Activated CD4-positive, alpha-beta T cell treated with anti-CD3 and anti-CD28 coated beads, Interleukin-2, amount 50 U/mL, for 24 hours (primary cell): ENCODE measurements at places on chromosomes 11 and 22.

DNA sequence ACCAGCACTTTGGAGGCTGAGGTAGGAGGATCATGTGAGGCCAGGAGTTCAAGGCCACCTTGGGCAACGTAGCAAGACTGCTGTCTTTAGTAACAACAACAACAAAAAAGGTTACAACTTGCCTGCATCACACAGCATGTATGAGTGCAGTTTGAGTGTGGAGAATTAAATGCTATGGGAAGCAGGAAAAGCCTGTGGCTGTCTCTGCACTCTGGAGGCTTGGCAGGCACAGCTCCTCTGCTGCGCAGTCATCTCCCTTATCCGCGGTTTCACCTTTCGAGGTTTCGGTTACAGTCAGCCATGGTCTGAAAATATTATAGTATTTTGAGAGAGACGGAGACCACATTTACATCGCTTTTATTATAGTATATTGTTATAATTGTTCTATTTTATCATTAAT is 2.9 kb downstream of the MICAL2 start:
- no peak for DNase-seq

GRCh38 chr11:122656073-122656630 is 630 bp downstream of the UBASH3B start:
- peak; percentile 32 for DNase-seq

DNA sequence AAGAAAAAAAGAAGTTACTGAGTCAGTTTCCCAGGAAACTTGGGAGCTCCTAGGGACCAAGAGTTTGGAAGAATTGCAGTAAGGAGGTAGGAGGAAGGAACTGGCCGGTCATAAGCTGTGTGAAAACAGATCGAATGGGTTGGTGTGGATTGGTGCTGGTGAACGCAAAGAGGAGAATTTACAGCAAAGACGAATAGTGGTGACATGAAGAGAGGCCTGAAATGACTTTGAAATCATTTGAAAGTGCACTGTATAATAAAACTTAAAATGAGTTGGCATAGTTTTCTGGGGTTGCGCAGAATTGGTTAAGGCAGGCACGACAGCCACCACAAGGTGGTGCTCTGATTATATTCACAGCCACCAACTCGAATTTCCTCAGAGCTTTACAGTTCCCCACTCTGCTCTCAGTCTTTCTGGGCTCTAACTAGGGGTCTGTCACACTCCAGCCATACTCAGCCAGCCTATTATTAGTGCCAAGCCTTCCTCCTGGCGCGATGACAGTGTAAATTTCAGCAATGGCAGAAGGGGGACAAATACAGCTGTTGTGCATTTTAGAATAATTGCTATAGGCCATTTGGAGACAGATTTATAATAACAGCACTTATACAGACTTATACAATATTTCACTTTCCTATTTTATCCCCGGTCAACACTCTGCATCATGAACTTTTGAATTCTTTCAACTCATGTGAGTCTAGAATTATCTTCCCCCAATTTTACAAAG is 8.3 kb upstream of the HTR3B start:
- no peak for DNase-seq

GRCh38 chr11:107041088-107041444 is 22.8 kb upstream of the GUCY1A2 start:
- DNase-seq: no peak

DNA sequence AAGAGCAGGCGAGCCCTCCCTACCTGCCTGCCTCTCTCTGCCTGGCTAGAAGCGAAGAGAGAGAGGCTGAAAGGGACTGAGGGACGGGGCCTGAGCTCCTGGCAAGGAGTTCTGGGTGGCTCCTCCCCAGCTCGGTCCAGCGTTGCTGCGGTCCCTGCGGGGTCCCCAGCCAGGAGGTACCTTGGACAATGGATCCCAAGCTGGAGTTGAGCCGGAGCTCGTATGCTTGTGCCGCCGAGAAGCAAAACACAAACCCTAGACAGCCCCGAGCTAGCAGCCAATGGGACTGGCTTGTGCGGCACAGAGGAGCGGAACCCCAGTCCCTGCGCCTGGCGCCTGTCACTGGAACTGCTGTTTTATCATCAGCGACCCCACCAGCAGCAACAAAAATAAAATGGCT is 18.3 kb downstream of the SLC25A18 start:
- DNase-seq: no peak

DNA sequence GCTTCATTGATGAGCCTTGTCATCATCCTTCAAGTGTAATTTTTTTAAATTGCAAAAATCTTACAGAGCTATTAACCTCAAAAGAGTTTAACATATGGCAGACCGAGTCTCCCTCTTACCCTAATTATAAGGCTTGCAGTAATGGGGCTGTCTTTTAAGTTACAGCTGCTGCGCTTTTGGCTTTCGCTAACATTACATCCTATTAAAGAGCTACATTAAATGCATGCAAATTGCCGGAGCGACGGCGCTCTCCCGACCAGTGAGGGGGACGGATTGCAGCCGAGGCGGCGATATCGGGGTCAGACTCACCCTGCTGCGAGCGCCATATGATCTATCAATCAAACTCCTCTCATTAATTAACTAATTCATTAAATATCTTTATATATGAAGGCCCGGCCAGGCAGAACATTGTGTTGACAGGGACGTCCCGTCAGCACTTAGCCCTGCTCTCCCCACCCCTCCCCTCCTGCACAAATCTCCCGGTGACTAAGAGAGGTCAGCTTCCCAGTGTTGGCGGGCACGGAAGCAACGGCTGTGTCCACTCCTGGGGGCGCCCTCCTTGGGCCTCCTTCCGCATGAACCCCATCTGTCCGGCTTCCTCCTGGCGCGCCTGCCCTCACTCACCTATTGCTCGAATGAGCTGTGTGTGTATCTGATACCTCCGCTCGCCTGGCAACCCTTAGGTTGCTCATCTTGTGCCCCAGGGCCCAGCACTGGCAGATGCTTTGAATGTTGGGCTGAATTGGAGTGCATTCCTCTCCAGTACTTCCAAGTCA is 156.0 kb upstream of the CADM1 start:
- DNase-seq: no peak

GRCh38 chr22:36926309-36926708 is 12.9 kb downstream of the CSF2RB start:
- DNase-seq: no peak

GRCh38 chr11:84128840-84129239 is 842.7 kb upstream of the CCDC90B start:
- DNase-seq: no peak

- DNase-seq: no peak
Measured at GRCh38 chr11:96311120-96311568, 31.9 kb downstream of the MAML2 start.

GRCh38 chr11:28476049-28476448 is 367.9 kb downstream of the METTL15 start:
- no peak for DNase-seq

DNA sequence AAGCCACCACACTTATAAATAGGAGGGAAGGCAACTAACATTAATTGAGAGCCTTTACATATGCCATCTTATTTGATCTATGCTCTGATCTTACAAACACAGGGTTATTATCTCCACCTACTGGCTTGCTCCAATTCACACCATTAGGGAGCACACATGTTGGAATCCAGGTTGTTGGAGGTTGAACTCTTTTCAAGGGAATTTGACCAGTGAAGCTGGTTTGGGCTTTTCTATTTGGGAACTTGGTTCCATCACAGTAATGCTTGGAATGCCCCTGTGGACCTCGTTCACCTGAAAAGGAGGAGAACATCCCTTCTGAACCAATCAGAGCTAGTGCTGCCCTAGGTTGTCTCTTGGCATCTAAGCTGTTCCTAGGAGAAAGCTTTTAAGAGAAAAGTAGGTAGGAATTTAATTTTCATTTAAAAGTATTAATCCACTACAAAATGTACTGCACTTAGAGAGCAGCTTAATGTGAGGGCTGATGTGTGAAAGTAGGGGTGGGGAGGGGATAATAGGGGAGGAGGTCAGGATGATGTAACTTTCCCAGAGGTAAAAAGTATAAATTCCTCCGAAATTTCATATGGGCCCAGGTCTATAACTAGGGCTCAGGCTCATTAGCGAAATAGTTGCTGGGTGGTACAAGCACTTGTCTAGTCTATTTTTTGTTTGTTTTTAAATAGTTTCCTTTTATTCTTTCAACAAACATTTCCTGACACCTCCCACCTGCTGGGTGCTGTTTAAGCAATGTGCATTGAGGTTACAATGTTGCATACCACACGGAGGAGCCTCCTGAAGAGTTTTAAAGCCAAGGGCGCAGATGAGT is 7.6 kb upstream of the MICAL2 start:
- DNase-seq: no peak

DNA sequence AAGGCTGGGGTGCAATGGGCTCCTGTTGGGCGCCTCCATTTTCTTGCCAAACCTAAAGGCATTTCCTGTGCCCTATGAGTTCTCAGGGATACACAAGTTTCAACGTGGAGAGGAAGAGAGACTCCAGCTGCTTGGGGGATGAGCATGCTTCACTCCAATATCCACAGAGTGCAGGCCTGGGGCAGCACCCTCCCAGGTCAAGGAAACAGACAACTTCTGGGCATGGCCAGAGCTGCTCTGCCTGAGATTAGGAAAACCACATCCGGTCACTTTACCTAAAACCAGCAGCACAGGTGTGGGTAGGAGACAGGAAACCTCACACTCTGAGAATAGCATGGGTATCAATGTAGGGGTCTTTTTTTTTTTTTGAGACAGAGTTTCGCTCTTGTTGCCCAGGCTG is 28.7 kb downstream of the TMEM184B start:
- no peak for DNase-seq

DNA sequence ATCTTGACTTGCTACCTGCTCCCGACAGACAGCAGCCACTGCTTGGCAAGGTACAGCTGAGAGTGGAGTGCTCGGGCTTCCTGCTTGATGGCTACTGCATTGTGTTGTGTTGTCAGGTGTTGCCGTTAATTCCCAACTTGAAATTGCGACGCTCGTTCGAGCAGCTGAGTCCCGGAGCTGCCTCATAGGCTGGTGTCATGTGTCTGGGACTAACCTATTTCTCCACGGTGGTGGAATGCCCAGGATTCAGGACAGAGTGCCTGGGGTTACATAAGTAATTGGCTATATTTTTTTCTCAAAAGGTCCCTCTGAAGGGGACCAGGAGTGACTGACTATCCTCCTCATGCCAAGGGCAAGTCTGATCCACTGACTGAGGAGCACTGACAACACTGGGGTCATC is 18.5 kb downstream of the COMMD9 start:
- no peak for DNase-seq

DNA sequence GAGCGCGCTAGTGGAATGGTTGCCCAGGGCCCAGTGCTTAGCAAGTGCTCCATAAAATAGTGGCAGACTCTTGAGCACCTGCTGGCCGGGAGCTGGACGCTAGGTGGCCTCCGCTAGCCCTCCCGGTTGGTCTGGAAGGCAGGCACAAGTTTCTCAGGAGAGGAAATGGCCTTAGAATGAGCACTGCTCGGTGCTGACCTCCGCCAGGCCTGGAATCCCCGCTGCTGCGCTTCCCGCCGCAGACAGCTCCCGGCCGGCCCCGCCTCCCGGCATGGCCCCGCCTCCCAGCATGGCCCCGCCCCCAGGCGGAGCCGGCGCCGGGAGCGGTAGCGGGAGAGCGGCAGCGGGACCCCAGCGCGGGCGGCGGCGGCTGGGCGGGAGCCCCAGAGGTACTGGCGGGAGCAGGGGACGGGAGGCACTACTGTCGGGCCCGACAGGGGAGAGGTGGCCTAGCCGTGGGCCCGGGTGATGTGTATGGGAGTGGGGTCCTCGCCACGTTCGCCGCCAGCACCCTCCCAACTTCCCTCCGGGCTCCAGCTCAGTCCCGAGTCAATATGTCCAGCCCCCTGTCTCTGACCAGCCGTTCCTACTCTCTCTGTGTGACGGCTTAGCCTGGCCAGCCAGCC is at the start of gene SIPA1:
Gene SIPA1, plus strand, starts transcription at position 308 of the 626 bp plus-strand sequence. CDS start 2,821 bp downstream, outside the sequence.
- DNase-seq: peak; percentile 57

DNA sequence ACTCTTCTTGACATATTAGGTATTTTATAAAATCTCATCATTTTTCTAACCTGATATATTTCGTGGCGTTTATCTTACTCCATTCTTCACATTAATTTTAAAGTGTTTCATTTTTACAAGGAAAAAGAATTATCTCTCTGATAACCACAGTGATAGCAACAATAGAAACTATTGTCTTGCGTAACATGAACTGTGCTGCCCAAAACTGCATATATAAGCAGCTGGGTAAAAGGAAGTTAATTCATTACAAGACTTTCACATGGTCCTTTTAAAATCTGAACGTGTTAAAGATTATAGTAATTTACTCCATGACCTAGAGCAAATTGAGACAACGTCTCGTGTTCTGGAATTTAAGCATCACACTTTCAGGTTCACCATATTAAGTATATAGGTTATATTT is 210.4 kb upstream of the GRIA4 start:
- DNase-seq: no peak

DNA sequence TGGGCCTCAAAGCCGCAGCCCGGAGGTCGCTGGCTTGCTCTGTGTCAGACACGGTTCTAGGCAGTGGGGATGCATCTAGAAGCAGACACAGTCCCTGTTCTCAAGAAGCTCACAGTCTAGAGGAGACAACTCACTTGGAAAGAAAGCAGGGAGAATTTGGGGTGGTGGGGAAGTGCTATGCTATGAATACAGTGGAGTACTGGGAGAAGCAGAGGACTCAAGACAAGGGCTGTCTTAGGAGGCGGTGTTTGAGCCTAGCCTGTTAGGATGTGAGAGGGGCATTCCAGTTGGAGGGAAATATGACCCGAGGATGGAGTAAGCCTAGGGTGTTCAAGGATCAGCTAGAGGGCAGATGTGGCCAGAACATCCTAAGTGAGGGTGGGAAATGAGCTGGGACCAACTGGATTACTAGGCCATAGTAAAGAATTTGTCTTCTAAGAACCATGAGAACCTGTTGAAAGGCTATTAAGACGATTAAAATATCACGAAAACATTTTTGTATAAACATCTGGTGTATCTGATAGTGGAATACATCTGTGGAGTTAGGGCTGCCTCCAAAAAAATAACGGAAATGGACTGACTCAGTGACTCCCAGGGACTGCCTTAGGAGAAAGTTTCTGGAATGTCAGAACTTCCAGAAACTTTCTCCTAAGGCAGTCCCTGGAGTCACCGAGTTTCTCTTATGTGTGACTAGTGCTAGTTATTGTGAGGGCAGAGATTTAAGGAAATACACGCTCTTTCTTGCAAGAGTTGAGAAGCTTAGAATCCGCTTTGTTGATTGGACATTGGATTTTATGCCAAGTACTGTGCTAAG is 1.1 kb upstream of the PITPNB start:
- DNase-seq: no peak
